Activated naive CD4-positive, alpha-beta T cell treated with anti-CD3 and anti-CD28 coated beads, Interleukin-2, amount 10 ng/mL, durations not matched to agents 7 days and 5 days (primary cell): ENCODE measurements at places on chromosomes 16 and 17.

DNA sequence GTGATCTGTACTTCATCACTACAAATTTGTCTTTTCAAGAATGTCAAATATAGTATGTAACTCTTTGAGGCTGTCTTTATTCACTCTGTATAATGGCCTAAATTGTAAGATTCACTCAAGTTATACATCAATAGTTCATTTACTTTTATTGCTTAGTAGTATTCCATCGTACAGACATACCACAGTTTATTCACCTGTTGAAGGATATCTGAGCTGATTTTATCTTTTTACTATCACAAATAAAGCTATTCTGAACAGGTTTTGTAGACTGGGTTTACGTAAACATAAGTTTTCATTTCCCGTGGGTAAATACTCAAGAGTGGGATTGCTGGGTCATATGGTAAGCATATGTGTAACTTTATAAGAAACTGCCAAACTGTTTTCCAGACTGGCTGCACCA, 18.6 kb downstream of the PSMD12 start:
- DNase-seq: no peak

DNA sequence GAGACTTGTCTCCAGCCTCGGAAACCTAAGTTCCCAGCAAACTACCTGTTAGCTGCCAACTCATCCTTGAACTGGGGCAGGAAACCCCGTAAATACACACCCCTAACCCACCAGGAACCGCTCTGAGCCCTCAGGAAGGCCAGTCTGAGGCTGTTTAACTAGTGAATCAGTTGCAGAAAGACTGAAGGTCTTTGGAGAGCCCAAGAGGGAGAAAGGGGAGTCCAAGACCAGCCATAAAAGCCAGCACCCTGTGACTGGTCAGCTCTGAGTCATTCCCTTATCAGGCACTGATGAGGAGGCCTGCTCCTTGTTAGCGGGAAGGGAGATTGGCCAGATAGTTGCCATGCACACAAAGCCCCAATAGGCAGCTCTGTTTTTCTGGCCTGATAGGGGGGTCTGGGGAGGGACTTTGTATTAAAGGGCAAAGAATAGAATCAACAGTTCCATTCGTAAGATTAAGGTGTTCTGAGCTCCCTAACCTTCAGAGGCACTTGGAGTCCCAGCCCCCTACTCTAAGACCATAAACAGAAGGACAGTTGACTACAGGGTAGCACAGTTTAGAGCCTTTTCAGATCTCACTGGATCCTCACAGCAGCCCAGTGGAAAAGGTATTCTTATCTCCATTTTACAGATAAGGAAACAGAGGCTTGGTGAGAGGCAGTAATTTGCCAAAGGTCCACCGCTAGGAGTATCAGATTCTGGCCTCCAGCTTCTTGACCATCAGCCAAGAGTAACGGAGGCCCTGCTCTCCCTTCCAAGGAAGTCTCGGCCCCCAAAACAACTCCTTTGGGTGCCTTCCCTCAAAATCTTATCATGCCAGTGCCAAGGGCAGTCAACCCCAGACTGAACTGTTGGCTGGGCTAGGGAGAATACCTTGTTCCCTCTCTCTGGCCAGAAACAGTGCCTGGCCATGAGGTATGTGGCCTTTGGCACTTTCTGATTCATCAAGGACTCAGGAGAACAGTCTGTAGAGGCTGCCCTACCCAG, 2.2 kb upstream of the KRT19 start:
- DNase-seq: no peak

DNA sequence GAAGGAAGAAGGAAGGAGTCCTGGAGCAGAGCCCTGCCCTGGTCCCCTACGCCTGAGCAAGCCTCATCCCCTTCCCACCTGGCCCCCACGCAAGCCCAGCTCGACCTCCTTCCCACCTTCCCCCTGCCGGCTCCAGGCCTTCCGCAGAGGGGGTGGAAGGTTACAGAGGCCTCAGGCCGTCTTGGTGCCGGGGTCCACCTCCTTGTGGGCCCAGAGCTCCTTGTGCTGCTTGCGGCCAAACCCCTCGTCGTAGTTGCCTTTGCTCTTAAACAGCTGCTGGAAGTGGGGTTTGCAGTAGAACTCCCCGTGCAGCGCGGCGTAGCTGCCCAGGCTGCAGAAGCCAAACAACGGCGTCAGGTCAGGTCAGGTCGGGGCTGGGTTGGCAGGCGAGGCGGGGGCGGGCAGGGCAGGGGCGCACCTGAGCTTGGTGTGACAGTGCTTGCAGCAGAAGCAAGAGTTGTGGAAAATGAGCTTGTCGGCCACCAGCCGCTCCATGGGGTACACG, 1.5 kb downstream of the LIMD2 start:
- peak; percentile 48 for DNase-seq

DNA sequence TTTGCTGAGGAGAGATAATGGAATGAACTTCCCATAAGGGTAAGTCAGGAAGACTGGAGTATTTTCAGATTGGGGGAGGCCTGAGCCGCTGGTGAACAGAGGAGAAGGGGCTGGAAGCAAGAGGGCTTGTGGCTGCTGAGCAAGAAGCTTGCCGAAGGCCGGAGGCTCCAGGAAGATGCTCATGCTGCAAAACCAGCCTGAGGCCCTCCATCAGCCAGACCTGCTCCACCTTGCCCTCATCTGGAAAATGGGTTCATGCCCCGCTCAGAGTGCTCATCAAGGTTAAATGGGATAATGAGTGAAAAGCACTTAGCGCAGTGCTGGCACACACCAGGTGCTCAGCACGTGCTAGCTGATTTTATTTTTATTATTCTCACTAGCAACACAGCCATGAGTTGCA, 5.5 kb upstream of the ASGR1 start:
- no peak for DNase-seq

DNA sequence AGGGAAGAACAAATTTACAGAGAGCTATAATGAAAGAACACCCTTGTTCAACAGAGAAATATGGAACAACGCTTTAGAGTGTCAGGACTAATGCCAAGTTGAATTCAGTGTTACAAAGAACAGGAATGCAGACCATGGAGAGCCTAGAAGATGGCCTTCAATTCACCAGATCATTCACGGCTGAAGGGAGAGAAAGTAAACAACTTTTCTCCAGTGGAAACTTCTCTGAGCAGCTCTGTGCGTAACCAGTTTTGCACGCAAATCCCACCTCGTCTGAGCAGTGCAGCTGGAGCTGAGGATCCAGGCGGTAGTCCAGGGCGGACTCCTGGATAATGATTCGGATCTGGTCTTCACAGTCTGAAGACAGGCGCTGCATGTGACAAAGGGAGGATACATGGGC, 40.5 kb upstream of the CLEC18B start:
- DNase-seq: no peak

- DNase-seq: no peak
Observed at GRCh38 chr16:80231888-80232287, 308.9 kb upstream of the DYNLRB2 start.

DNA sequence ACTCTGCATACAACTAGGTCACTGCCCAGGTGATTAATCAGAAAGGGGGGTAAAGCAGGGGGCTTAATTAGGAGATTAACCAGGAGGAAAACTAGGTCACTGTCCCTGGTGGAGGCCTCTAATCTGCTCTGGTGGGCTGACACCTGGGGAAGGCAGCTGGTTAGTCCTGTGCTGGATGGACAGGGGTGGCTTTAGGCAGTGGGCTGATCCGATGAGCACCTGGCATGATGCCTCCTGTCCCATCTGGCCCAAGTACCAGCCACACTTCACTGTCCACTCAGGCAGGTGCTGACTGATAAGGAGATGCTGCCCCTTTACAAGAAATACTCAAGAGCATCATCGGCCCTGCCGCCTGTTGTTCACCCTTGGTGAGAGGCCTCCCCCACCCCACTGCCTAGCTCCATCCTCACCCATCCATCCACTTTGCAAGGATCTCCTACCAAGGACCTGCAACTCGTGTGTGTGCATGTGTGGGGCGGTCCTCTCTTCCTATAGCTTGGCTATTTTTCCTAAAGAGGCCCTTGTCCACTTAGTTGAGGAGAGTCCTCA, 13.8 kb upstream of the RCVRN start:
- no peak for DNase-seq

- DNase-seq: no peak
Observed at GRCh38 chr17:10099051-10099571, 99.3 kb downstream of the GAS7 start.

DNA sequence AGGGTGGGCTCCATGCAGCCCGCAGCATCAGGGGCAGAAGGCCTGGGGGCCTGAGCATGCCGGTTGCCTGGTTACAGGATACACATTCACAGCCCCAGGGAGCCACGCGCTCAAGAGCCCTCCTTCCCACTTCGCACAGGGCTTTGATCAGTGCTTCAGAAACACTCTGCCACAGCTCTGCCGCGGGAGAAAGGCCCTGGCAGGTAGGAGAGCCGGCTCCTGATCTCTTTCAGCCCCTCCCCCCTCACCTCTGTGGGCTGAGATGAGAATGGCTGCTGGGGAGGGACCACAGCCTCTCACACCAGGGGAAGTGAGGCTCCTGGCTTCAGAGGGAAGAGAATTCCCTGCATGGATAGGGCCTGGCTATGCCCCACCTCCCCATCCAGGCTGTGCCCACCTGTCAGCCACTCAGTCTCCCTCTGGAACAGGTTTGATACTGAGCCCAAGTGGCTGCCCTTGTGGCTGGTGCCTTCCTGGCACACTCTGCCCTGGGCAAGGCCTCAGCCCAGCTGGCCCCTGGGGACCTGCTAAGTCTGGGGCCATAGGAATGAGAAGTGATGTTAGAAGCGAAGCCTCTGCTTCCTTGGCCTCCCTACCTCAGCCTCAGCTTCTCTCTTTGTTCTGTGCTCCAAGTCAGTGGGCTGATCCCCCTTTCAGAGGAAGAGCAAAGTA, 8.6 kb downstream of the DOK4 start:
- DNase-seq: no peak

DNA sequence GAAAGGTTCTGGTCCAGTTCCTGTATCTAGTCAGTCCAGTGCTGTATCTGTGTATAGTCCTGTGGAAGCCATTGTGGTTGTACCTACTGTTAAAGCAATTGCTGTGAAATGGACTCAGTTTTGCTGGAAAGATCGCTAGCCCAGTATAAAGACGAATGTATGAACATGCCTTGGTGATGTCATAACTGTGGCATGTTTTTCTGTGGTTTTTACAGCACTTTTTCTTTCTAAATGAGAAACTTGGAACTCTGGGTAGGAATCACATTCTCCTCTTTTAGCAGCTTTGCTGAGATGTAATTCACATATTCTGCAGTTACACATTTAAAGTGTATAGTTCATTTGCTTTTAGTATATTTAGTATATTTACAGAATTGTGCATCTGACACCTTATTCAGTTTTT, 58.1 kb downstream of the MAP2K4 start:
- no peak for DNase-seq

DNA sequence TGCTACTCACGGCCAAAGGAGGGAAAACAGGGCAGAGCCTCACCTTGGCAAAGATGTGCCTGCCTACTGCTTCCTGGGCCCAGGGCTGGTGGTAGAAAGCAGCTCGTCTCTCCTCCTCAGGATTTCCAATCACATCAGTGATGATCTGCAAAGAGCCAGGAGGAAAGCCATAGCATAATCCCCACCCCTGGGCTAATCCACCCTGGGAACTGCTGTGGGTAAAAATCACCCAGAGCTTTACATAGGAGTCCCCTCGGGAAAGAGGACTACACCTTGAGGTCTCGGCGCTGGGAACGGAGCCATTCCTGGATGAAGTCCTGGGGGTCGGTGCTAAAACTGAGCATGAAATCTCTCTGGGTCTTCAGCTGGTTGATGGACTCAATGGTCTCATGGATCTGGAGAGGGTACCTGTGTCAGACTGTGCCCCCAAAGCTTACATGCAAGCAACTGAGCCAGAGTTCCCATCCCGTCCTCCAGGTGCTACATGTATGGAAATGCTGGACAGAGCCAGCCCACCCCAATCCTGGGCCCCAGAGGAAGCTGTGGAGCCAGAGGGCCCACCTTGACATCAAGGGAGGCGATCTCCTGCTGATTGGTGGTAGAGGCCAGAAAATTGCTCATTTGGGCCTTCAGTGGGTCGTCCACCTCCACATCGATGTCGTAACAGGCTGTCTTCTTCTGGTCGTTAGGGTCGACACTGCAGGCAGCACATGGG, 5.7 kb upstream of the FTSJ3 start:
- DNase-seq: no peak

- no peak for DNase-seq
Observed at GRCh38 chr17:57451643-57452042, 195.3 kb downstream of the MSI2 start.

DNA sequence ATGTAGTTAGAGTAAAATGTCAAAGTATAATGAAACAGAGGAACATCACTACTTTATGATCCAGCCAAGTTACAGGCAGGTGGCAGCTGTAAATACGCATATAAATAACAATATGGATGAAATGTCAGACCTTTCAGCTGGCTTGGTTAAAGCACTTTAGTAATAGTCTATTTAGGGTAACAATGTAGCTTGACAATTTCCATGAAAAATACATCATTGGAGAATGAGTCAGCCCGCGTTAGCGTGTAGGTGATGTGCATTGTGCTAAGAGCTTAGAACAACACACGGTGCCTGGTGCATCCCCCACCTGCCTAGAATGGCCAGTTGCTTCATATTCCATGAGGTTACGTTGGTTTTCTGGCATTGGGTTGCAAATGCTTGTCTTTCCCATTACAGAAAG, 119.4 kb downstream of the RBFOX1 start:
- no peak for DNase-seq

DNA sequence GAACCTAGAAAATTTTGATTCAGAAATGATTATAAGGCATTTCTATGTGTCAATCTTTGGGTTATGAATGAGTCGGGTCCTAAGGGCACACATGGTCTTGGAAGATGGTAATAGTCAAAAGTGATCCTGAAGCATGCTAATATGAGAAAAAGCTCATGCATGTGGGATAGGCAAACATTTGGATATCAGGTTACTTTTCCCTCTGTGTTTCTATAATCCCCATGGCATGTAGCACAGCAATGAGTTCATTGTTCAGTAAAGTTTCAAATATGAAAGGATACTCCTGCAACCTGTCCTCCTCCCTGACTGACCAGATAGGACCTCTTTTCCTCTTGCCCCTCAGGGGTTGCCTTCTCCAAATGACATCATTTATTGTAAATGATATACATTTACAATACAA, 249.9 kb upstream of the MON1B start:
- DNase-seq: no peak
